Stimulated activated CD8-positive, alpha-beta memory T cell treated with anti-CD3 and anti-CD28 coated beads, Interleukin-2, amount 100 ng/mL, for 48 hours (primary cell): ENCODE measurements at places on chromosomes 6 and 20.

- no peak for DNase-seq
These were observed 117.7 kb upstream of the PLCB4 start for GRCh38 chr20:8951164-8951563.

DNA sequence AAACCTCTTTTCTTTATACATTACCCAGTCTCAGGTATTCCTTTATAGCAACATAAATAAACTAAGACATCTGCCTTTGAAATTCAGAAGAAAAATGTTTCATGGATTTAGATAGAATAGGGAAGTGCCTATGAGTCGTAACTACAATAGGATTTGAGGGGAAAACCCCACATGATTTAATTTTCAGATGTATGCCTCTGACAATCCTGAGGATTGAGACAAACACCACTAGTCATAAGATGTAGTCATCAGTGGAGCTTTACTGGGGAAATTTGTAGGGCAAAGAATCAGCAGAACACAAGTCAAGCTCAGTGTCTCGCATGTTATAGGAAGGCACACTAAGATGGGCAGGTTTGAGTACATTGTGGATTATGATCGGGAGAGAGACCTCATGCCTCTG is 566.4 kb downstream of the BMP2 start:
- DNase-seq = no peak

- DNase-seq = no peak
These were observed 179.3 kb downstream of the CARMIL1 start for GRCh38 chr6:25458485-25458884.

GRCh38 chr20:49045440-49046086 is 549 bp upstream of the CSE1L start:
- DNase-seq = no peak

GRCh38 chr20:9971746-9972145 is 63.0 kb upstream of the ANKEF1 start:
- no peak for DNase-seq

DNA sequence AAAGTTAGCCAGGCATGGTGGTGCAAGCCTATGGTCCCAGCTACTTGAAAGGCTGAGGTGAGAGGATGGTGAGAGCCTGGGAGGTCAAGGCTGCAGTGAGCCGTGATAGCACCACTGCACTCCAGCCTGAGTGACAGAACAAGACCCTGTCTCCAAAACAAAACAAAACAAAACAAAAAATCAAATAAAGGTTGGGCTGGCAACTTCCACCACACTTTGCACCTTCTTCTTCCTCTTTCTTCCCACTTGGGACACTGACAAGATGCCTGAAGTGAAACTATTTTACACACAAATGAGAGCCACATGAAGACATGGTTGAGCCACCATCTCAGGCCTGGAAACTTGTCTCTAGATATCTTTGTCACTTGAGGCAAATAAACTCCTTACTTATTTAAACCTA is 53.8 kb upstream of the CCDC28A start:
- DNase-seq = no peak
